SJSA1 (cell line): ENCODE measurements at places on chromosomes 12 and 14.

DNA sequence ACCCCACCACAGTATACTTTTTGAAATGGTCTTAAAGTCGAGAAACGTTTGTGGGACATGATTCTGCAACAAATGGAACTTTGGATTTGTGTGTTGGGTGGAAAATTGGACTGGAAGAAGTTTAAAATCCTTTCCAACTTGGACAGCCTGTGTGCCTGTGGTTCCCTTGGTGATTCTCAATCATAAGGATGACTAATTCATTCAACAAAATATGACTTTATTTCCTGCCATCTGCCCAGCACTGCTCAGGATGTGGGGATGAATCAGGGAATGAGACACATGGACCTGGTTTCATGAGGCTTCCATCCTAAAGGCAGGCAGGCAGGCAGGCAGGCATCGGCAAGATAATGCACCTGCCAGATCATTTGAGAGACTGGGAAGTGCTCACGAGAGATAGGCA lies 57.3 kb upstream of the TMEM132D start:
- no peak for DNase-seq

- DNase-seq = peak; percentile 67
These were observed 201.9 kb upstream of the FOXN3 start for GRCh38 chr14:89618811-89619551.

- DNase-seq = no peak
These were observed 49.5 kb downstream of the CLMN start for GRCh38 chr14:95270203-95270602.

DNA sequence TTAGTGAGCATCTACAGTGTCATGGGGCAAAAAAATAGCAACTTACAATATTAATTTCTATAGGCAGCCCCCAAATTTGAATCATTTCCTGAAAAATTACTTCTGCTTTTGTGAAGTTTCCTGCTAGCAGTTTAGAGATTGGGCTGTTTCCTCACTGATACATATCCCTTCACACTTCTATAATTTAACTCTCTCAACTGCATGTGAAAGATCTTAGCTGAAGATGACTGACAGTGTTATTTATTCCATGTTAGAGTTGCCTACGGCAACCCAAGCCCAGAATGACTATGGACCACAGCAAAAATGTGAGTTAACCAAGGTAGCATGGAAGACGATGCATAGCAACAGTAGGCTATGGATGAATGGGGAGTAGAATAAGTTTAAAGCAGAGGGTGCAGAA lies at the start of gene KLRG1:
Gene KLRG1 (plus strand): TSS at position 134 of the 400 bp plus-strand sequence. CDS start 90 bp downstream, at position 224.
- no peak for DNase-seq

- no peak for DNase-seq
These were observed 124.9 kb upstream of the MED13L start for GRCh38 chr12:116402163-116402939.

GRCh38 chr12:89927226-89927698 lies 218.6 kb upstream of the ATP2B1 start:
- DNase-seq = no peak

- no peak for DNase-seq
These were observed 54.6 kb downstream of the FAM222A start for GRCh38 chr12:109767991-109768900.

- no peak for DNase-seq
These were observed 58.2 kb downstream of the GALNT9 start for GRCh38 chr12:132270969-132271754.

GRCh38 chr12:62998454-62998853 lies 63.5 kb upstream of the PPM1H start:
- DNase-seq = no peak

- DNase-seq = no peak
These were observed 26.7 kb downstream of the VEZT start for GRCh38 chr12:95244350-95244749.

DNA sequence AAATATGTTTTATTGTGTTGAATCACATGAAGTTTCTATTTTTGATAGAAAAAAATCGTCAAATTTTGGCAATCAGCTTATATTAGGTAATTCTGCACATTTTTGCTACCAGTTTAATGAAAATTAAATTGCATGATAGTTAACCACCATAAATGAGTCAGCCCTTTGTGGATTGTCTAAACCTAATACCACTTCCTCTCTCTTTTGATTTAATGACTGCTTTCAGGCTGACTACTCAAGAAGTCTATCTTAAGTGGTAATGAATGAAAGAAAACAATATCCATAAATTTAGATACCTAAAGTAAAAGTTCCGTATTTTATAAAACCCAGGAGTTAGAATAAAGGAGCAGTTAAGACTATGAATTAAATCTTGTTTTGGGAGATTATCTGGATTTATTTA lies 450.5 kb downstream of the TMEM117 start:
- no peak for DNase-seq

GRCh38 chr12:59627582-59627981 lies 31.8 kb downstream of the SLC16A7 start:
- DNase-seq = no peak

DNA sequence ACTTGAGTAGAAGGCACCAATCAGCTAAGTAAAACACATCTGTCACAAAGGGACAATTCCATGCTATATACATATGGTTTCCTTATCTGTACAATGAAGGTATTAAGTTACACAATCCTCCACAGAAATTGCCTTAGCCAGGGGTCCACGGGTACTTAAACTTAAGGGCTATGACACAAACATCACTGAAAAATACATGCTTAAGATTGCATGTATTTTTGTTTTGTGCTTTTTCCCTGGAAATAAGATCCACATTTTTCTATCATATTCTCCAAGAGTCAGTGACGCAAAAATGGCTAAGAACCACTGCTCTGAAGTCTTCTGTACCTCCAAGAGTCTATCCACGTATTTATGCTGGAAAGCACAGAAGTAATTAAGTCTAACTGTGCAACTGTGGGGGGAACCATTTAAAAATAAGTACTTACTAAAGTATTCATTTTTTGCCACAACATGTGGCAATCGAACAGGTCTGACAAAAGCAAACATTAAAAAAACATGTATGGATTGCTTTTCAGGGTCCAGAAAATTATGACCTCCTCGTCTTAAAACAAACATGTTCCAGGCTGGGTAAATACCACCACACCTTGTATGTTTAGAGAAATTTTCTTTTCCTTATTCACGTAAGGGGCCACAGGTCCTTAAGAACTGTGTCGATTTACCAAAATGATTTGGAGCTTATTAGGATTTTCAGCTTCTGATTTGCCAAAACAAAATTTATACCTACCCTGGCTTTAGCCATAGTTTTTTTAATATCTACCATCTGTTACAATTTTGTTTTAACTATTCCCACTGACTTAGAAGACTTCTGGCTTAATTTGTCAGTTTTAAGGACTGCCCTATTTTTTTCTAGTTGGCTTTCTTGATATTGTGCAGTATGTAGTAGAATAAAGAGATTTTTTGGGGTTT lies 2.8 kb downstream of the SLC38A2 start:
- no peak for DNase-seq

DNA sequence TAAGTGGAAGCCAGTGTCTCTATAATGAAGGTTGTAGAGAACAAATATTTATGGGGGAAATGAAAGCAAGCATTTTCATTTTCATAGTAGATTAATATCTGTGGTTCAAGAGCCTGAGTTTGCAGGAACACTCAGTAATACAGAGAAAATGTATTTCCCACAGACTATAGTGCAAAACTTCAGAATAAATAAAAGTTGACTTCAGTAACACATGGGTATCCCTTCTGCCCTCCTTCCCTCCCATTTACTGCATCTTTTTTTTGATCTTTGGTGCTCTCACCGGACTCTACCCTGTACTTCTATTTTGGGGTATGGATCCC lies 75.3 kb upstream of the AMN1 start:
- DNase-seq = no peak

- DNase-seq = no peak
These were observed 44.8 kb upstream of the NR2C1 start for GRCh38 chr12:95118138-95118787.

GRCh38 chr12:111441107-111441928 lies 35.6 kb downstream of the SH2B3 start:
- no peak for DNase-seq

DNA sequence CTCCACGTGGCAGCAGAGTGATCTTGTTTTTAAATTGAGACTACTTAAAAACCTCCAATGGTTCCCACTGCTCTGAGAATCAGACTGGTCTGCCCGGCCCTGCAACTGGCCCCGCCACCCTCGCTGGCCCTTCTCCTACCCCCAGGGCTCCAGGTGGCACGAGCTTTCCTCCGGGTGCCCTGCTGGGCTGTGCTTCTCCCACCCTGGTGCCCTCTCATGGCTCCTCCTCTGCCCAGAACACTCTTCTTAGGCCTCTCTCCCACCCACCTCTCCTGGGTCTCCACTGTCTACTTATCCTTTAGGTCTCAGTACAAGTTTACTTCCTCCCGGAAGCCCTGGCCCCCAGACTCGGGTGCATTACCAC lies 26.5 kb downstream of the CCDC92 start:
- DNase-seq = no peak

DNA sequence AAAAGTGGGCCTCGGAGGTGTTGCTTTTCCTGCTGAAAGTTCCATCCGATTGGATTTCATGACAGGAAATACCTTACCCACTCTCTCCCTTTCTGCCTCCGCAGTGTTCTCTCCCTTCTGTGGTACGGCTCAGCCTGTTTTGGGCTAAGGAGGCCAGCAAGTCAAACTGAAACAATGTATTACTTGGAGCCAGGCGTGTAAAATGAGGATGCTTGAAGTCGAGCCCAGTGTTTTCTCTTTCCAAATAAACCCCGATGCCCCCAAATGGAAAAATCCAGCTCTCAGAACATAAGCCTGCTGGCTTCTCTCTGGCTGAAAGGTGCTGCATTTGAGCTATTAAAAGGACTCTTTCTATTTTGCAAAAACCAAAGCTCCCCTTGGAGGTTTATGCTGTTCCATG lies 124.7 kb downstream of the ZNF664 start:
- no peak for DNase-seq

DNA sequence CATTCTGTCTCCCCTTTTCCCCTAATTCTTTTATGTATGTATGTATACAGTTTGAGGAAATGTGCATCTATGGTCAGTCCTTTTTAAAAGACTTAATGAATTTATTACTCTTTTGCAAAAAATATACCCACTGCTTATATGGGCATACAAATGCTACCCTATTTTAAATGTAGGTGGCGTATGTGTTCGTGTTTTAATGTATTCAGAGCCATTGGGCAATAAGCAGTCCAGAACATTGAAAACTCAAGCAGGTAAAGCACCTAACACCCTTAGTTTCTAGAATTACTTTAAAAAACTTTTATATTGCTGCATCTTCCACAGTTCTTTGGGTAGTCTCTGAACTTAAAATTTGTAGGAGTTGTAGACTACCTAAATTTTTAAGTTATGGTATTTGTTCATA lies 42.6 kb upstream of the A2ML1 start:
- DNase-seq = no peak

DNA sequence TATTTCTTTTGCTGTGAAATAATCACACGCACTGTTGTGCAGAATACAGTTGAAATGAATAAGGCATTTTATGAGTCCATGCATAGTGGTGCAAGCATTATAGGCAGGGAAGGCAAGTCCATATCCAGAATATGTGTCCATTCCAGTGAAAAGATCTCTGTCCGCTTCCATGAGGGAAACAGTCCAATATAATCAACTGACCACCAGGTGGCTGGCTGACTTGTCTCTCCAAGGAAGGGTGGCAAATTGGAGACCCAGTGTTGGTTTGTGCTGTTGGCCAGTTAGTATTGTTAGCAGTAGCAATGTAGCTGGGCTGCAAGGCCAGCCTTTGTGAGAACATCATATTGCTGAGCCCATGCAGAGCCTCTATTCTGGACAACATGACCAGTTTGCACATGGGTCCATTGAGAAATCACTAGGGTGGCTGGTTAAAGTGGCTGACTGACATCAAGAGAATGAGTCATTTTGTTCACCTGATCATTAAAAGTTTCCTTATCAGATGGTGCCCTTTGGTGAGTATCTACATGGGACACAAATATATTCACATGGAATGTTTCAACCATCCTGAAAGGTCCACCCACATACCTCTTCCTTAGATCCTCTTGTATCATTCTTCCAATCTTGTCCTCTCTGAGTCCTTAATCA lies 17.3 kb upstream of the YAF2 start:
- DNase-seq = no peak

- DNase-seq = no peak
These were observed 70.2 kb downstream of the SLC25A47 start for GRCh38 chr14:100393362-100393761.

DNA sequence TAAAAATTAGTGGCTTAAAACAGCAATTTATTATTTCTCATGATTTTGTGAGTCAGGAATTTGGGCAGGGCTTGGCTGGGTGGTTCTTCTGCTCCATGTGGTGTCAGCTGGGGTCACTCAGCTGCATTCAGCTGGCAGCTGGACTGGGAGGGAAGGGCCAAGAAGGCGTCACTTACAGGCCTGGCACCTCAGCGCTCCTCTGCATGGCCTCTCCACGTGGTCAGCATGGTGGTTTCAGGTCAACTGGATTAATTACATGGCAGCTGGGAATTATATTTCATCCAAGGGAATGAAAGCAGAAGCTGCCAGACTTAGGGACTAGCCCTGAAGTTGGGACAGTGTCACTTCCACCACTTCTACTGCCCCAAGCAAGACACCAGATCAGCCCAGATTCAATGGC lies 27.5 kb upstream of the IRF2BPL start:
- no peak for DNase-seq

DNA sequence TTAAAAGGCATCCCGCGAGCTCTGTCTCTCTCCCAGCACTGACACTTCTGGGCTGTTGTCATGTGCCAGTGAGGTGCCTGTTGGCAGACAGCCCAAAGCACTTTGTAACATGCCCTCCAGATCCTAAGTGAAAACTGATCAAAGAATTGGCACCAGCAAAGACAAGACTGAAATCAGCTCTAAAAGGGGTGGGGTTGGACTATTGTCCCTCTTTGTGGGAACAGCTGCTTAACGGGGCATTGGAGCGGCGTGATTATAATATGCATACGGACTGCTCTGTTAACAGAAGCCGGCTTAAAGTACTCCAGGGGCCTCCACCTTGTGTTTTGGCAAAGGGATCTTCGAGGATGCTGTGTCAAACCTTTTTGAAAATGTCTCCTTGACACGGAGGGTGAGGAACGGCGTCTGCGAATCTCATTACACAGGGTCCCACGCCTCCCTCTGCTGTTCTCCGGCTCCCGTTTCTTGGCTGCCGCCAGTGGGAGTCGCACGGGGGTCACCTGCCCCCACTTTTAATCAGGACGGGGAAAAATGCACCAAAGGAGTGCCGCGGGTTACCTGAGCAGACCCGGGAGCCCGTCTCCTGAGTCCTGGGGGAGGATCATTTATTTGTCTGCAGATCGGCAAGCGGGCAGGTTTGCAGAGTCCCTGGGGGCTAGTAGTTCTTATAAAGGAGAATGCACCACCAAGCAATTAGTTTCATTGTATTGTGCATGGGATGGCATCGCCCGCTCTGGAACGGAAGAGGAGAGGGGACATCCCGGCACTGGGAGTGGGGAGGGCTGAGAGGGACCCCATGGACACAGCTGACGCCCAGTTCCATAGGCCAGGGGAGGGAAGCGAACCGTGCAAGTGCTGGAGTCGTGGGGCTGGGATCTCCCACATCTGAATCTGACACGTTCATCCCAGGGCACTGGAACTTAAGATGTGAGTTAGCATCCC lies 44.3 kb downstream of the SPRING1 start:
- no peak for DNase-seq

DNA sequence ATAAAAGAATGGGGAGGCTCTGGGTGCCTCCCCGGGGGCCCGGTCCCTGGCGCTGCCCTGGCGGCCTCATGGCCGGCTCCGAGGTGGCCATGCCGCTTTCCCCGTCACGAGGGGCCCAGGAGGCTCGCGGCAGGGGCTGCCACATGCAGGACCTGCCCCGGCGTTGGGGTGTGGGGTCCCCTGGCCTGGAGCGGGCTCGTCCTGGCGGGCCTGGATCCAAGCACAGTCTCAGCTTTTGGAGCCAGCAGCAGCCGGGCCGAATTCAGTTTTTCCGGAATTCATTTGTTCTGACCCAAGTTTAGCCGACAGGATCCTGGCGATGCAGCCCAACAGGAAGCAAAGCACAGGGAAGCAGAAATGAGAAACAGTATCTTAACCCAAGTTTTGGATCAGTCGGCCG lies 26.4 kb upstream of the AEBP2 start:
- DNase-seq = no peak
